A549 treated with CpdA at 1 μM for 4 hours (cell line): ENCODE measurements at places on chromosomes 11 and 22. TPM values are rescaled to one million over a fixed set of nuclear protein-coding genes. Genes with fewer than 3 reads are reported as not detected.

PRODH gene
- total RNA-seq: 0.28 to 1.3 TPM (median 0.54 TPM) in 5 replicates

MMP8 gene
- total RNA-seq: not detected in 5 replicates

OSBPL5 gene
- 4.5 to 7.5 TPM (median 5.3 TPM) in 5 replicates for total RNA-seq

PACS1 gene
- 45.0 to 72.8 TPM (median 63.4 TPM) in 5 replicates for total RNA-seq

RAB36 gene
- total RNA-seq: 6.1 to 7.3 TPM (median 6.9 TPM) in 5 replicates

GLYAT gene
- total RNA-seq: not detected in 5 replicates

P4HA3 gene
- total RNA-seq: 29.6 to 51.0 TPM (median 40.7 TPM) in 5 replicates

BDNF gene
- 7.3 to 11.4 TPM (median 8.2 TPM) in 5 replicates for total RNA-seq

ELMOD1 gene
- 0.17 to 0.49 TPM (median 0.37 TPM) in 5 replicates for total RNA-seq

ACR gene
- total RNA-seq: 0.06 to 0.08 TPM in 2 of 5 replicates, not detected in the others

ALDH3B1 gene
- 110 to 131 TPM (median 118 TPM) in 5 replicates for total RNA-seq

MYO18B gene
- 0.01 to 0.04 TPM (median 0.01 TPM) in 3 of 5 replicates, not detected in the others for total RNA-seq

MEI1 gene
- total RNA-seq: not detected in 5 replicates

PTGDR2 gene
- total RNA-seq: 0.04 to 0.08 TPM in 2 of 5 replicates, not detected in the others

CNTN5 gene
- 0.02 TPM in 1 of 5 replicates, not detected in the others for total RNA-seq

VSTM5 gene
- 0.01 TPM in 1 of 5 replicates, not detected in the others for total RNA-seq

NOX4 gene
- total RNA-seq: not detected in 5 replicates

SLC6A5 gene
- not detected in 5 replicates for total RNA-seq

HTR3A gene
- total RNA-seq: not detected in 5 replicates

SCT gene
- total RNA-seq: not detected in 5 replicates

SCN2B gene
- total RNA-seq: not detected in 5 replicates

MS4A12 gene
- not detected in 5 replicates for total RNA-seq

RAG2 gene
- total RNA-seq: not detected in 5 replicates

PRG2 gene
- total RNA-seq: 0.07 TPM in 1 of 5 replicates, not detected in the others

CCS gene
- total RNA-seq: 24.2 to 30.2 TPM (median 26.9 TPM) in 5 replicates

FAT3 gene
- 0.13 to 0.90 TPM (median 0.84 TPM) in 5 replicates for total RNA-seq

C1QTNF4 gene
- total RNA-seq: 0.07 to 0.10 TPM (median 0.08 TPM) in 3 of 5 replicates, not detected in the others

OR52I1 gene
- not detected in 5 replicates for total RNA-seq

OR8A1 gene
- not detected in 5 replicates for total RNA-seq

PANX2 gene
- 6.2 to 7.7 TPM (median 7.0 TPM) in 5 replicates for total RNA-seq

LMNTD2 gene
- 2.0 to 3.5 TPM (median 2.3 TPM) in 5 replicates for total RNA-seq

TXNRD2 gene
- total RNA-seq: 27.9 to 40.0 TPM (median 33.8 TPM) in 5 replicates

EMID1 gene
- total RNA-seq: 0.31 to 0.72 TPM (median 0.38 TPM) in 5 replicates

PYGM gene
- 0.23 to 0.79 TPM (median 0.29 TPM) in 5 replicates for total RNA-seq

LINC01488 gene
- not detected in 5 replicates for total RNA-seq
